Colonic mucosa (tissue), 4 donors: ENCODE measurements at places on chromosomes 12 and 14.
A peak's percentile ranks its signal among the peaks of the same experiment; 100 is the strongest.

- H3K27me3 ChIP-seq = no peaks in the 10 kb centered on the region
- H3K4me3 ChIP-seq = no peak overlapping the region
- no peak overlapping the region for H3K27ac ChIP-seq
- no peaks in the 10 kb centered on the region for H3K4me1 ChIP-seq
- H3K36me3 ChIP-seq = no peaks in the 10 kb centered on the region
These were observed 11.7 kb upstream of the OTOGL start for GRCh38 chr12:80087486-80088213.

GRCh38 chr12:91651728-91652127 is 469.1 kb upstream of the DCN start:
- no peak overlapping the region for H3K27ac ChIP-seq
- DNase-seq = no peak
- H3K4me1 ChIP-seq = no peaks in the 10 kb centered on the region
- H3K4me3 ChIP-seq = no peak overlapping the region
- no peaks in the 10 kb centered on the region for H3K36me3 ChIP-seq
- H3K27me3 ChIP-seq = no peaks in the 10 kb centered on the region

DNA sequence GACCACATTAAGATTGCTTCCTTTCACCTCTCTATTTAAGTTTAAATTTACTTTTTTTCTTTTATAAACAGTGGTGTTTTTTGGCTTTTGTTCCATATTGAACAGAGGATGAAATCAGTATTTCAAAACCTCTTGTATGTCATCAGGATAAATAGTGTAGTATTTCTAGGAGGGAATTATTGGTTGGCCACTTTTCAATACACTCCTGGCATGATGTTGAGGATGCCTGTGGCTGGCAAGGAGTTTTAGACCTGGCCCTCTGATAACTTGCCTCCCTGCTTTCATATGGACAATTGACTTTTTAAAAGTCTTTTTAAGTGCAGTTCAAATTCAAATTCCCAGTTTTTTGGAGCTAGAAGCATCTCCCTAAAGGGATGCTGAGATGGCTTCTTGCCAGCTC is 9.8 kb downstream of the TMTC2 start:
- no peak for DNase-seq
- no peak overlapping the region for H3K27ac ChIP-seq
- H3K4me3 ChIP-seq = no peak overlapping the region

- H3K36me3 ChIP-seq = no peaks in the 10 kb centered on the region
- no peak for DNase-seq
- no peak overlapping the region for H3K4me3 ChIP-seq
- no peaks in the 10 kb centered on the region for H3K27me3 ChIP-seq
These were observed 218.0 kb upstream of the RGS6 start for GRCh38 chr14:71714225-71714624.

DNA sequence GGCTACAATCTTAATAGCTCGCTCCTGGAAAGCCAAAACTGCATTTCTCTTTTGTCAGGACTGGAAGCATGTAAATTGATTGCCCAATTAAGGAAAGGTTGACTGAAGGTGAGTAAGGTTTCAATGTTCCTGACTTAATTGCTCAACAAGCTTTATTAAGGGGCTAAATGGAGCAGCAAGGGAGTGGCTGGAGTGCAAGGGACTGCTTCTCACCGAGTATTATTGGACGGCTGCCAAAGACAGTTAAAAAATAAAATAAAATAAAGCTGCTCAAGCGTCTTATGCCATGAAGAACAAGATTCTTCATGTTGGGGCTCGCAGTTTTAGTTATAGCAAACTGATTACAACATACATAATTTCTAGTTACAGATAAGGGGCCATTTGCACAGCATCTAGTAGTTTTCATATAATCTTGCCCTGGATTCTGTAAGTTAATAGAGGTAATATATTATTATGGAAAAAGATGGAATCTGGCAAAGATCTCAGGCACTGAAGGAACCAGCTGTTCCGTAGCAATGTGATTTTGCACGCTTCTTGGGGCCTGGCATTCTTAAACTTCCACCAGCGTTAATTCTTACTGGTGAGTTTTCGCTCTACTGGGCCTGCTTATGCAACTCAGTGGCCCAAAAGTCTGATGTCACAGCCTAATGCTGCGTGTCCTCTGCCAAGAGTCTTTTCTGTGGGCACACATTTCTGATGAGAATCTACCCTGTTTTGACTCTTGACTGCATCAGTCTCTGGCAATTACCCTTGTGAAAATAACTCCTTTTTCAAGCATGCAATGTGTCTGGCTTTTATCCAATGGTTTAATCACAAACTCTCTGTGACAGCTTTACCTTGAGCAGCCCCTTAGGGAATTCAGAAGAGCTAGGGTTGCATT is 108.5 kb downstream of the SLC38A1 start:
- DNase-seq = no peak
- no peak overlapping the region for H3K4me3 ChIP-seq
- H3K27ac ChIP-seq = peak overlapping the region; percentile 34
- H3K4me1 ChIP-seq = no peaks in the 10 kb centered on the region
- no peaks in the 10 kb centered on the region for H3K27me3 ChIP-seq

GRCh38 chr14:105563347-105563737 is 37.0 kb downstream of the TMEM121 start:
- DNase-seq = no peak
- H3K4me3 ChIP-seq = no peak overlapping the region
- H3K36me3 ChIP-seq = no peaks in the 10 kb centered on the region

DNA sequence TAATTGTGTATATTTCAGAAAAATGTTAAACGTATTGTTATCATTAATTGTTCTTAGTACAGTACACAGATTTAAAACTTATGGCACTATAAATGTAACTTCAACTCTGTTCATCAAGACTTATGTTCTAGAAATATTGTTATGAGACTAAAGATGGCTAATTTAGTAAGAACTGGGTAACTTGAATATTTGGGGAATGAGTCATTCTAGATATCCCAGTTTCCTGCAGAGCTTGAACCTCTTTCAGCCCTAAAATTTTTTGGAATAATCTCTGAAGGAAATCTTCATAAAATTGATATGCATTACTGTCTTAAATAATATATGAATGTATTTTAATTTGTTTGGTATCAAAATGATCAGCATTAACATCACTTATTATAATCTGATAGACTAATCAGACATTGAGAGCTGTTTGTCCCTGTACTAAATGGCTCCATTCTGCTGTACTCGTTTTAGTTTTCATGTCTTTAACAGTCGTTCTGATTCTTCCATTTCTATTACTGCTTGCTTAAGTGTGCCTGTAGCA is 87.1 kb downstream of the VEZT start:
- H3K4me1 ChIP-seq = no peaks in the 10 kb centered on the region
- H3K27me3 ChIP-seq = no peaks in the 10 kb centered on the region

DNA sequence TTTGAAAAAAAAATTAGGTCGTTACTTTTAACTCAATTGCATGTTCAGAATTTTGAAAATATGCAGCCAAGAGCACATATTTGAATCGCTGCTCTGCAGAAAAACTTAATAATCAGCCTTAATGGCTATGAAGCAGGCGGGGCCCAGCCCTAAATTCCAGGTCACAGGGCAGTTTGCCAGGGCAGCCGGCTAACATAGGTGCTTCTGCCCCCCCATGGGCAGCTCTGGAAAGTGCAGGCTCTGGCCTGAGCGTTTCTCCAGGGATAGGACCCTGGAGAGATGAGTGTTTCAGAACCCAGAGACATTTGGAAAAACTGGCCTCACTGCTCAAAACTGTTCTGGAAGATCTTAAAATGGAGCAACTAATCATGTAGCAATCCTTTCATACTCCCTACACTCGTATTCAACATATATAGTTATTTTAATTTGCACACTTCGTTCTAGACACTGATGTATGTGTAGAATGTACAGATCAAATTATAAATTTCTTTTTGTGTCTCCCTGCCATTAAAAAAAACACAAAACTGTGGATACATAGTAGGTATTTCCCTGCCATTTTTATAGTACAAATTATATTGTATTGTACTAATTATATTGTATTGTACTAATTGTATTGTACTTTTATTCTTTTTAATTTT is 26.0 kb upstream of the PTGR2 start:
- no peaks in the 10 kb centered on the region for H3K27me3 ChIP-seq
- H3K4me1 ChIP-seq = no peaks in the 10 kb centered on the region
- peak; percentile 94 for DNase-seq
- no peak overlapping the region for H3K27ac ChIP-seq

DNA sequence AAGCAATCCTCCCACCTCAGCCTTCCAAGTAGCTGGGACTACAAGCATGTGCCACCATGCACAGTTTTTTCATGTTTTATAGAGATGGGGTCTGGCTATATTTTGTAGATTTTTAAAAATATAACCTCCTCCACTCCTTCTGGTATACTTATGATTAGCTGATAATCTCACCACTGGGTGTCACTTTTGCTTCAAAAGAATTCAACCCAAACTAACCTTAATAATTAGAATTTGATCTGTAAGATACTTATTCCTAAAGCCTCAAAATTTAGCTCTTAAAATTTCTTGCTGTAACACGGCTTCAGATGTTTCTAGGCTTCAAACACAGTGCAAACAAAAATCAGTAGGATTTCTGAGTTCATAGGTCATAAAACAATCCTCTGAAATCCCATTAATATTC is 130.3 kb downstream of the CEP83 start:
- no peak overlapping the region for H3K27ac ChIP-seq
- H3K36me3 ChIP-seq = no peaks in the 10 kb centered on the region
- no peaks in the 10 kb centered on the region for H3K4me1 ChIP-seq
- no peak overlapping the region for H3K4me3 ChIP-seq

- no peaks in the 10 kb centered on the region for H3K36me3 ChIP-seq
- H3K4me1 ChIP-seq = peaks cover 11% of the 10 kb centered on the region
- DNase-seq = no peak
These were observed 56.1 kb upstream of the NCOR2 start for GRCh38 chr12:124623344-124624035.

GRCh38 chr12:107660235-107660634 is 25.4 kb upstream of the PWP1 start:
- H3K27me3 ChIP-seq = no peaks in the 10 kb centered on the region
- no peak overlapping the region for H3K27ac ChIP-seq
- DNase-seq = no peak
- no peaks in the 10 kb centered on the region for H3K4me1 ChIP-seq
- no peak overlapping the region for H3K4me3 ChIP-seq

DNA sequence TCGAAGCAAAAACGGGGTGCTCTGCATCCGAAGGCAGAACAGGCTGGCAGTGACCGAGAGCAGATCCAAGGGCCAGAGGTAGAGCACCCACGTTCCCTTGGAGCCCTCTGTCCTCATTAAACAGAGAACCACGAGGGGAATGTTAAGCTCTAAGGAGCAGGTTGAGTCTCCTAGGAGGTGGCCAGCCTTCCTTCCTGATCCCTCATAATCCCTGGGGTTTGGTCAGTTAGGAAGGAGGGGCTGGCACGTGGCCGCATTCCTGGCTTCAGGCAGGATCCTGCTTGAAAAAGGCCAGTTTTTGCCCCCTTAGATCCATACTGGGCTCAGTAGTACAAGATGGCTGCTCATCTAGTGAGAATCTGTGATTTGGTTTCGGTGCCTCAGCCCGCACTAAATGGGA is 57.2 kb downstream of the SLC24A4 start:
- DNase-seq = no peak
- no peak overlapping the region for H3K4me3 ChIP-seq
- no peaks in the 10 kb centered on the region for H3K4me1 ChIP-seq

GRCh38 chr14:30803185-30803584 is 71.2 kb upstream of the COCH start:
- H3K4me1 ChIP-seq = no peaks in the 10 kb centered on the region
- H3K36me3 ChIP-seq = no peaks in the 10 kb centered on the region
- H3K27ac ChIP-seq = no peak overlapping the region

- no peak overlapping the region for H3K4me3 ChIP-seq
- peaks cover 12% of the 10 kb centered on the region for H3K4me1 ChIP-seq
- H3K36me3 ChIP-seq = no peaks in the 10 kb centered on the region
- H3K27me3 ChIP-seq = no peaks in the 10 kb centered on the region
- H3K27ac ChIP-seq = no peak overlapping the region
These were observed 108.7 kb upstream of the FUT8 start for GRCh38 chr14:65303899-65304222.

GRCh38 chr14:68674538-68675232 is 118.2 kb downstream of the ZFP36L1 start:
- H3K4me3 ChIP-seq = no peak overlapping the region
- H3K4me1 ChIP-seq = no peaks in the 10 kb centered on the region
- no peaks in the 10 kb centered on the region for H3K27me3 ChIP-seq
- no peak for DNase-seq

DNA sequence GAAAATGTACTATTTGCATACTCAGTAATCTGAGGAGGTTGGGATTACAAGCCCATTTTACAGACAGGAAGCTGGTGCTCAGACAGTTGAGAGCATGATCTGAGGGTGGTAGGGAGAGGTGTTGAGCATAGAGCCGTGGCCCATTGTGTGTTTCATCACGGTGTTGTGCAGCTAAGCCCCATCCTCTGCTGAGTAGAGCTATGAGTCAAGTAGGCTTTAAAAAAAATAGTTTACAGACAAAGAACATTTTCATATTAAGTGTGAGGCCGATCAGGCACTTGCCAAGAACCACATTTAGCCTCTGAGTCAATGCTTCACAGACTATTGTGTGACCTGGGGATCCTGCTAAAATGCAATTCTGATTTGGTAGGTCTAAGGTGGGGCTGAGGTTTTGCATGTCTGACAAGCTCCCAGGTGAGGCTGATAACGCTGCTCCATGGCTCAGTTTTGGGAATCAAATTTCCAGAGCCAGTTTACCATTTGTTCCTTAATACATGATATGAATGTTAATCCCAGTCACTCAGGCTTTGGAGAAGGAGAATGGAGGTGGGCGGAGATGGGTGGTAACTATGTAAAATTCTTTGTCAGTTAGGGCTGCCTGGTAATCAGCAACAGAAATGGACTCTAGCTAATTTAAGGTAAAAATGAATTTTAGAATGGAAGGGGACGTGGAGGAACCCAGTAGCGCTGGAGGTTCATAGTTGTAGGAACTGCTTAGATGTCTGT is 22.2 kb downstream of the ZNF664 start:
- no peak for DNase-seq
- no peak overlapping the region for H3K4me3 ChIP-seq
- no peak overlapping the region for H3K27ac ChIP-seq
- H3K36me3 ChIP-seq = peaks cover 4% of the 10 kb centered on the region
- H3K27me3 ChIP-seq = no peaks in the 10 kb centered on the region
- H3K4me1 ChIP-seq = no peaks in the 10 kb centered on the region

- H3K4me3 ChIP-seq = no peak overlapping the region
- no peak for DNase-seq
- H3K4me1 ChIP-seq = no peaks in the 10 kb centered on the region
These were observed 13.5 kb upstream of the GTF2A1 start for GRCh38 chr14:81234278-81234677.

GRCh38 chr12:125983094-125983783 is 918.0 kb downstream of the AACS start:
- peak overlapping the region; percentile 33 for H3K4me3 ChIP-seq
- no peaks in the 10 kb centered on the region for H3K27me3 ChIP-seq
- H3K4me1 ChIP-seq = no peaks in the 10 kb centered on the region
- peak; percentile 35 for DNase-seq
- no peaks in the 10 kb centered on the region for H3K36me3 ChIP-seq

- no peak overlapping the region for H3K27ac ChIP-seq
- DNase-seq = no peak
- H3K4me3 ChIP-seq = no peak overlapping the region
- no peaks in the 10 kb centered on the region for H3K36me3 ChIP-seq
- no peaks in the 10 kb centered on the region for H3K4me1 ChIP-seq
These were observed 1.1 kb downstream of the PPP4R4 start for GRCh38 chr14:94175011-94175745.

GRCh38 chr12:15778126-15778525 is 11.1 kb downstream of the EPS8 start:
- H3K36me3 ChIP-seq = no peaks in the 10 kb centered on the region
- no peak for DNase-seq
- H3K27me3 ChIP-seq = no peaks in the 10 kb centered on the region
- no peaks in the 10 kb centered on the region for H3K4me1 ChIP-seq
